Fibroblast of lung (primary cell): ENCODE measurements at places on chromosomes 16 and 17. TPM values are rescaled to one million over a fixed set of nuclear protein-coding genes. Genes with fewer than 3 reads are reported as not detected.

The NAGS gene
- 3.3 and 7.4 TPM in 2 replicates for total RNA-seq

The USP10 gene
- 31.8 and 48.6 TPM in 2 replicates for total RNA-seq

The KRTAP4-3 gene
- total RNA-seq: not detected in 2 replicates

The GDPD3 gene
- 1.0 and 1.2 TPM in 2 replicates for total RNA-seq

- H3K27me3 ChIP-seq: no peaks in the 10 kb centered on the region
- no peak overlapping the region for H3K27ac ChIP-seq
- H3K4me3 ChIP-seq: no peak overlapping the region
- peak; percentile 47 for DNase-seq
Measured at GRCh38 chr17:9684955-9685621, 39.8 kb downstream of the USP43 start.

DNA sequence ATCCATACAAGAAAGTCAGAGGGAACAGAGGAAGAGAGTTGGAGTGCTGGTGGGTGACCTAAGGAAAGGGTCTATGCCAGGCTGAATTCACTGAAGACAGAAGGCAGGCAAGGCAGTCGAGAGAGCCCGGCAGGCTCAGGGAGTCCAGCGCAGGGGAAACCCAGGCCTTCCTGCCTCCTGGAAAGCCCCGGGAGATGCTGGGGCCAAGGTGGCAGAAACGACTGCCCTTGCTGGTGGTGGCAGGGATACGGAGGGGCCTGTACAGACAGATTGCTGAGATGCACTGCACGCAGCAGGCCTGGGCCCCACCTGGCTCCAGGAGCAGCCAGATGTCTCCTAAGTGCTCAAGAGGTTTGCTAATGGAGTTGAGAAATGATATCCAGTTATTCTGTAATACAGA is 59.8 kb downstream of the GTF3C1 start:
- H3K36me3 ChIP-seq: peaks cover 44% of the 10 kb centered on the region
- H3K27me3 ChIP-seq: no peaks in the 10 kb centered on the region
- no peak overlapping the region for H3K27ac ChIP-seq
- H3K4me3 ChIP-seq: no peak overlapping the region
- peaks cover 2% of the 10 kb centered on the region for H3K4me1 ChIP-seq

- H3K27me3 ChIP-seq: no peaks in the 10 kb centered on the region
- no peaks in the 10 kb centered on the region for H3K36me3 ChIP-seq
- DNase-seq: peak; percentile 5
- H3K4me1 ChIP-seq: no peaks in the 10 kb centered on the region
- no peak overlapping the region for H3K4me3 ChIP-seq
Measured at GRCh38 chr17:27153005-27153404, 140.9 kb upstream of the WSB1 start.

GRCh38 chr17:32998111-32998886 is 6.7 kb downstream of the SPACA3 start:
- H3K4me1 ChIP-seq: peaks cover 4% of the 10 kb centered on the region
- H3K36me3 ChIP-seq: no peaks in the 10 kb centered on the region
- H3K4me3 ChIP-seq: no peak overlapping the region

DNA sequence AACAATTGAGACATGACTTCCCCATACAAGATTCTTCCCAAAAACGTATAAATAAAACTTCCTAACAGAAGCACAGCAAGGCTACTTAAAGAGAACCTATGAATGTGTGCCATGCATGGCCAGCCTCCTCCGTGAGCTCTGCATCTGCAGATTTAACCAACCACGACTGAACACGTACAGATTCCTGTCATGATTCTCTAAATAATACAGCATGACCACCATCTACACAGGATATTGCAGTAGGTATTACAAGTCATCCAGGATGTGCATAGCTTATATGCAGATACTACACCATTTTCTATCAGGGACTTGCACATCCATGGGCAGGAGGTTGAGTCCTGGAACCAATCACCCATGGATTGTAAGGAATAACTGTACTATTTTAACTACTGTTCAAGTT is 1.4 kb upstream of the QRICH2 start:
- no peaks in the 10 kb centered on the region for H3K36me3 ChIP-seq
- H3K27ac ChIP-seq: no peak overlapping the region
- no peak for DNase-seq
- no peak overlapping the region for H3K4me3 ChIP-seq
- no peaks in the 10 kb centered on the region for H3K27me3 ChIP-seq
